Left forelimb (tissue), 1 donor: ENCODE measurements at places on chromosomes 6 and 20.
A peak's percentile ranks its signal among the peaks of the same experiment; 100 is the strongest.

DNA sequence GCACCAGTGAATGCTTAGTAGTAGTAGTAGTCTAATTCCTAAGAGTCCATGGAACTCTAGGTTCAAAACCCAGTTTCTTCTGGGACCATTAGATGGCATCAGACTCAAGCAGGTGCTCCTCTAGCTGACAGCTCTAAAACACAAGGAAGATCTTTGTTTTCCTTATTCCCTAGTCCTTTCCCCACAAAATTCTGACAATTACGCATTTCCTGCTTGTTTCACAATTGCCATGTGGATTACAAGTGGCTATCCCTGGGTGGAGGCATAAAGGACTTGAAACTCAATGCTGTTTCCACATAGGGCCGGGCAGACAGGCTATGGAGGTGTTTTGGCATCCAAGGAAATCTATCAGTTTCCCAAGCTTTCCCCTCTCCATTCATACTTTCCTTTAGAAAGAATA, 9.2 kb upstream of the HLA-DOB start:
- no peak for DNase-seq

- no peak for DNase-seq
Observed at GRCh38 chr6:53651205-53651763, 14.3 kb downstream of the KLHL31 start.

- no peak for DNase-seq
Observed at GRCh38 chr6:5744497-5744896, 262.2 kb downstream of the NRN1 start.

DNA sequence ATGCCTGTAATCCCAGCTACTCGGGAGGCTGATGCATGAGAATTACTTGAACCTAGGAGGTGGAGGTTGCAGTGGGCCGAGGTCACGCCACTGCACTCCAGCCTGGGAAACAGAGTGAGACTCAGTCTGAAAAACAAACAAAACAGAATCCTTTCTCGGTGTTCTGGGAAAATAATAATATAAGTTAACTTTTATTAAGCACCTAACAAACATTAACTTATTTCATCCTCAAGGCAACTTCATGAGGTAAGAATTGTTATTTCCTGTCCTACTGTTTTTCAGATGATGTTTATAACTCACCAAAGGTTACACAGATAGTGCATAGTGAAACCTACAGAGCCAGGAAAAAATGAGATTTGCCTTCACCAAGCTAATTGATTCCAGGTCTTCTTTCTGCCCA, 221.4 kb downstream of the PHACTR1 start:
- DNase-seq, result no peak

DNA sequence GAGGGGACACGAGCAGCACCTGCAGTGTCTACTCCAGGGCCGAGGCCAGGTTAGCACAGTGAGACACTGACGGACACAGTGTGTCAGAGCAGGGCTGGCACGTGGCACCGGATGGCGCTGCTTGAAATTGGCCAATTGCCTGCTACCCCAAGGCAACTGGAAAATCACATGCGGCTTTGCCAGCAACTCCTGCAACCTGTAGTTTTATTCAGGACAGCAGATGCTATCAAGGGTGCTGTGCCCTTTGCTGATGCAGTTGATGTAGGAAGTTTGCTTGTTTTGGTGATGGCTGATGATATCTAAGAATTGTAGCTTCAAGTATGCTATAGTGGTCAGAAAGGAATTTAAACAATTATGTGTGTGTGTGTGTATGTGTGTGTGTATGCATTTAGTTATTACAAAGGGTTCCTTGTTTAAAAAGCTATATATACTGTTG, 25.9 kb downstream of the RIN2 start:
- DNase-seq, result no peak

DNA sequence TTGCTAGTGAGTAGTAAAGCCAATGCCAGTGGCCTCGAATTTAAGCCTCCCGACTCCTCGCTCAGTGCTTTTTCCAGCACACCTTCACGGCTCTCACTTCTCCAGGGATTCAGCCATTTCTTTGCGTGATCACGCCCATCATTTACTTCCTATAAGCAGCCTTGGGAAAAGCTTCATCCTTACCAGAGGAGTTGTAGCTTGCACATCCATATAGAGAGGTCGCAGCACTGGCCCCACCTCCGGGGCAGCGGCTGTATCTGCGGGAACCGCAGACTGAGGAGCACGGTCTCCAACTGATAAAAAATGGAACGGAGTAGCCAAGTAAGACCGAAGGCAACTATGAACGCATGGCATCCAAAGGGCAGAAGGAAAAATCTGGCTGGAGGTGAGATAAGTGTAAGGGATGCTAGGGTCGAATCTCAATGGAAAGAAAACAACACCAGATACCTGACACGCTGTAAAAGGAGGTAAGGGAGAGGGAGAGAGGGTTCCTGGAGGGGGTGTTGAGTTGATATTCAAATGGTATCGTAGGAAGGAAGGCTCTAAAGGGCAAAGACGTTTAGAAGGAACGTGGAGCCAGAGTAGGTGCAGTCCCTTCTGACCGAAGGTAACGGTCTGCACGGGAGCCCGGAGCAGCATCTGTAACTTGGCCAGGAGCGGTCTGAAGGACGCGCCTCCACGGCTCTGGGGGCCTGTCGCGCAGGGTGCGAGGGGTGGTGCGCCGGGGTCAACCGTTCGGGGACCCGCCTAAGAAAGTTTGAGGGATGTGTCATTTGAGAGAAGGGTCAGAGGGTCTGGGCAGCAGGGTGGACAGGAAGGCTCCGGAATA, 640 bp downstream of the NFS1 start:
- DNase-seq, result no peak

DNA sequence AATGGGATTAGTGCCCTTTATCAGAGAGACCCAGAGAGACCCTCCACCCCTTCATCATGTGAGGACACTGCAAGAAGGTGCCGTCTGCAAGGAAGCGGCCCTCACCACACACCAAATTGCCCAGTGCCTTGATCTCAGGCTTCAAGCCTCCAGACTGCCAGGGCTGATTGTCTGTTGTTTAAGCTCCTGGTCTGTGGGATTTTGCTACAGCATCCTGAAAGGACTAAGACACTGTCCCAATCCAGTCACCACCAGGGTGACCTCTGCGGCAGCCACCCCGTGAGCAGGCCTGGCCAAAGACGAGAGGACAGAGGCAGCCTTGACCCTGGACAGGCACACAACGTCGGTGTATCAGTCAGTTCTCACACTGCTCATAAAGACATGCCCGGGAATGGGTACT, 13.5 kb upstream of the FRMD1 start:
- DNase-seq, result no peak

GRCh38 chr6:112007254-112007653, 46.6 kb upstream of the CCN6 start:
- peak; percentile 47 for DNase-seq
